Left colon (tissue), 2 donors: ENCODE measurements at places on chromosomes 5 and 9.

GRCh38 chr5:62977661-62978060 is 399.0 kb downstream of the LRRC70 start:
- no peak for DNase-seq

DNA sequence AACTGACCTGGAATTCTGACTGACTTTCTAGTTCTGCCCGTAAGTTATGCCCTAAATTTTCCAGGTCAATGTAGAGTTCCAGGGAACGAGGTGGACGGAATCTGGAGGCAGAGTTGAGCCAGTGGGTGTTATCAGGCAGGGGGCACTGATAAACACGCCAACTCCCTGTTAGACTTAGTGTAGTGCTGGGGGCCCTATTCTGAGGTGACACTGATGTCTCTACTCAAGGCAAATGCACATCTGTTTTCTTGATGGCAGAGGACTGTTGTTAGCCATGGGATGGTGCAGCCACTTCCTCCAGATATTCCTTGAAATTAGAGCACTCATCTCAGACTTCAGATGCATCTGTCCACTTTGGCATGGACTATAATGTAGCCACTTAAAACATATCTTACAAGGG is 83.5 kb downstream of the C9orf152 start:
- no peak for DNase-seq

- DNase-seq: no peak
These were observed 9.6 kb downstream of the TLE4 start for GRCh38 chr9:79581388-79581787.

- DNase-seq: no peak
These were observed 184.5 kb downstream of the RGS3 start for GRCh38 chr9:113648048-113648447.

- DNase-seq: no peak
These were observed 64.4 kb downstream of the ARRDC3 start for GRCh38 chr5:91318724-91319123.

DNA sequence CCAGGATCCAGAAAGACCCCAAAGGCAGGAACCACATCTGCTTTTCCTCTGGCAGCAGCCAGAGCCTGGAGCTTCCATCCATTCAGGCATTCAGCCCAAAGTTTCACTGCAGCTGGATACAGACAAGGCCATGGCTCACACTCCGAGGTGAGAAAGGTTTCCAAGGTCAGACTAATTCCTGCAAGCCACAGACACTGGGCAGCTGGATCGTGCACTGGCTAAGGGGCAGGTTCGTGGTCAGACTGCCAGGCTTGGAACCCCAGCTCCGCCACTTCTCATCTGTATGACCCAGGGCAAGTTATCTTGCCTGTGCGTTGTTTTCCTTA is 36.9 kb downstream of the SPOCK1 start:
- DNase-seq: no peak

DNA sequence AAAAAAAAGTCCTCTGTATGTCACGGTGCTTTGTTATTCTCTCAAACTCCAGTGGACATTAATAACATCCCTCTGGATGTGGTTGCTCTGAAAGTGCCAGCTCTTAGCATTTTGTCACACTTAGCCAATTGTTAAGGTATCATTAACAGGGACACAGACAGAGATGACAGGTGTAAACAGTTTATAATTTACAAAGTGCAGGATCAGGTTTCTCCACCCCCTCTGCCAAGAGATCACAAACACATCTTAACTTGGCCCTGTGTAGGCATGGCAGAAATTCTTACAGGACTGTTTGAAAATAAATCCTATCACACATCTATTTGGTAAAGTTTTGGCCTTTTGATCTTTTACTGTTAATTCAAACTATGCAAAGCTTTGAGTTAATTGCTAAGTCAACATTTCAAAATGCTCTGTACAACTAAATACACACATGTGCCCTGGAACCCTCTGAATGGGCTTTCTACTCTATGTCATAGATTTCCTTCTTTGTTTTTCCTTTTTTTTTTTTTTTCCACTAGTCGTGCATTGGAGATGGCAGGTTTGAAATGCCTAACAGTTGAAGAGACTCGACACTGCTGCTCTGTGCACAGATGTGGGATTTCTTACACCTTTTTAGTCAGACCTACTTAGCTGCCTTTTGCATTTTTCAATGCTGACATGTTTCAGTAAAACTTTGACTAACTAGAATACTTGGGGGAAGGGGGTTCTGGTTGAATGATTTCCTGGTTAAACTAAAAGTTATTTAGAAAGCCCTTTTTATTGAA is 41.7 kb downstream of the SEMA6A start:
- no peak for DNase-seq

GRCh38 chr5:61949054-61949678 is 356.8 kb upstream of the KIF2A start:
- no peak for DNase-seq

DNA sequence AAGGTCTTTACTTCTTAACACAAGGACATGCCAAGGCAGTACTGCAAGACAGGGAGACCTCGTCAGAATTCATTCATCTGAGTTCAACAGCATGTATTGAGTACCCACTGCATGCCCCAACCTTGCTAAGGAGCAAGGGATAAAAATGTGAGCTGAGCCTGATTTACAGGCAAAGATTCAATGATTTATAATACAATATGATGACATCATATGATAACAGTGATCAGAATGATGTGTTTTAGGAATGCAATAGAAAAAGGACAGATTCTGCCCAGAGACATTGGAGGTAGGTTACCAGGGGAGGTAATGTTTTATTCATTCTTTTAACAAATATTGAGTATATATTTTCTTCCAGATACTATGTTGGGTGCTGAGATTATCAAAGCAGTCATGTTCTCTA is 406.6 kb downstream of the ARHGEF28 start:
- no peak for DNase-seq

- no peak for DNase-seq
These were observed 294.1 kb upstream of the SMC2 start for GRCh38 chr9:103799959-103800358.

- no peak for DNase-seq
These were observed 23.5 kb downstream of the ODF2 start for GRCh38 chr9:128479262-128479661.

GRCh38 chr5:151231359-151231758 is 7.5 kb upstream of the CCDC69 start:
- no peak for DNase-seq

GRCh38 chr5:83701886-83702285 is 18.8 kb downstream of the HAPLN1 start:
- no peak for DNase-seq

GRCh38 chr9:104494808-104495207 is 9.3 kb upstream of the OR13F1 start:
- no peak for DNase-seq

- no peak for DNase-seq
These were observed 32.4 kb downstream of the TLE1 start for GRCh38 chr9:81656871-81657337.

DNA sequence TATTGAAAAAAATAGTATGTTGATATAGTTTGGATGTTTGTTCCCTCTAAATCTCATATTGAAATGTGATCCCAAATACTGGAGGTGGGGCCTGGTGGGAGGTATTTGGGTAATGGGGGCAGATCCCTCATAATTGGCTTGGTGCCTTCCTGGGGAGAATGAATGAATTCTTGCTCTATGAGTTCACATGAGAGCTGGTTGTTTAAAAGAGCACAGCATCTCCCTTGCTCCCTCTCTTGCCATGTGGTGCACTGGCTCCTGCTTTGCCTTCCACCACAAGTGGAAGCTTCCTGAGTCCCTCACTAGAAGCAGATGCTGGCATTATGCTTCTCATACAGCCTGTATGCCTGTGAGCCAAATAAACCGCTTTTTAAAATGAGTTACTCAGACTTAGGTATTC is 154.8 kb downstream of the ADAMTS6 start:
- DNase-seq: no peak

DNA sequence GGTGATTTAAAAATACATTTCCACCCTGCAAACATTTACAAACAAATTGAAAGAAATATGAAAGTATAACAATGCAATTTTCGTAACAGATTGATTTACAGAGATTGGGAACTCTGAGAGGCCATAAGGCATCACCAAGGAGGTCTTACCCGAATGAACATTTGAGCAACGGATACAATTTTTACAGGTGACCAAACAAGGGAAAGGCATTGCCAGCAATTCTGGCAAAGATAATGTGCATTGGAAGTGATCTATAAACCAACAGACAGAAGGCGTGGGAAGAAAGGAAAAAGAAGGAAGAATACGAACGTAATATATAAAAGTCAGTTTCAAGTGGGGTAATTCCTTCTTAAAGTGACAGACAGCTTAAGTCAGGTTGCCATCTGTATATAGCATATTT is 295.9 kb downstream of the CDH12 start:
- DNase-seq: no peak

DNA sequence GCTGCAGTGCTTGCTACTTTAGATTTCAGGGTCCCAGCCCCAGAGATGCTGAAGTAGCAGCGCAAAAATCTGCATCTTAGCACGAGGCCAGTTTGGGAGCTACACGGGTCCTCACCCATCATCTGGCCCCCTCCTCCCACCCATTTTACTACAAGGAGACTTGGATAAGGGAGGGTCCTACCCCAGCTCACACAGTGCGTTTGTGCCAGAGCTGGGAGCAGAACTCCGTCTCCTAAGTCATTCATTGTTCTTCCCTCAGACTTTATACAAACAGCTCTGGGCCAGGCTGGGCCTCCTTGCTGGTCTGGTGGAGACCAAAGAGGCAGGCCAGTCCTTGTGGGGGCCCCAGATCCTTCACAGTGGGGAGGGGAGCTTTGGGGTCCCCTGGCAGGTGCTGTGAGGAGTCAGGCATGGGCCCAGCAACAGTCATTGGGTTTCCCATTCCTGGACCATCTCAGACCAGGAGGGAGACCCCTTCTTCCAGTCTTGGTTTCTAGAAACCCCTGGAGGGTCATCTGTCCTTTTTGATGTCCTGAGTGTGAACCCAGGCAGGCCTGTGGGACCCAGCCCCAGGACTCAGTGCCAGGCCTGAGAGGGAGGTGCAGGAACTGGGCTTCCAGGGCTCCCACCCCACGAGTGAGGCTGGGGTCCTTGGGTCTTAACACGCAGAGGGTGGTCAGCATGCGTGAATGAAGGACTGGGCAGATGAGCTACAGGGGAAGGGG is 2.3 kb upstream of the IL17B start:
- no peak for DNase-seq

- DNase-seq: no peak
These were observed 513.9 kb downstream of the CTNND2 start for GRCh38 chr5:11390291-11390767.

- DNase-seq: no peak
These were observed 23.1 kb downstream of the GAS1 start for GRCh38 chr9:86924206-86924605.

- DNase-seq: no peak
These were observed 102.0 kb downstream of the RFK start for GRCh38 chr9:76292246-76292645.

GRCh38 chr5:59034498-59035186 is 451.8 kb downstream of the RAB3C start:
- no peak for DNase-seq

- no peak for DNase-seq
These were observed 211.1 kb upstream of the ACTBL2 start for GRCh38 chr5:57693488-57694305.

- DNase-seq: no peak
These were observed 189.8 kb downstream of the SPOCK1 start for GRCh38 chr5:137309290-137309689.

GRCh38 chr5:159800131-159800840 is 116.0 kb upstream of the ADRA1B start:
- no peak for DNase-seq

DNA sequence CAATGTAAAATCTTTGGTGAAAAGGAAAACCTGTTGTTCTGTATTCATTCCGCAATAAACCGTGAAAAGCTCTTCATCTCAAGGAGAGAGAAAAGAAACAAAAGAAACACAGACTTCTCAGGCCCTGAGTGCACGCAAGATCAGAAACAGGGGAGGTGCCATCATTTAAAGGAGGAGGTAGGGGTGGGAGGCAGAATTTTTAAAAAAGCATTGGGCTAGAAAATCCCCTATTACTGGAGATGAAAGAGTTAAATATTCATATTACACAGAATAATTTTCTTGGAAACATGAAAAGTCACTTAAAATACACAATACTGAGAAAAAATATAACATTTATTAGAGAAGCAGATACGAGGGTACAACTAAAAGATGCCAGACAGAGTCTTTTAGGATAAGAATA is 56.3 kb downstream of the USP20 start:
- DNase-seq: no peak

DNA sequence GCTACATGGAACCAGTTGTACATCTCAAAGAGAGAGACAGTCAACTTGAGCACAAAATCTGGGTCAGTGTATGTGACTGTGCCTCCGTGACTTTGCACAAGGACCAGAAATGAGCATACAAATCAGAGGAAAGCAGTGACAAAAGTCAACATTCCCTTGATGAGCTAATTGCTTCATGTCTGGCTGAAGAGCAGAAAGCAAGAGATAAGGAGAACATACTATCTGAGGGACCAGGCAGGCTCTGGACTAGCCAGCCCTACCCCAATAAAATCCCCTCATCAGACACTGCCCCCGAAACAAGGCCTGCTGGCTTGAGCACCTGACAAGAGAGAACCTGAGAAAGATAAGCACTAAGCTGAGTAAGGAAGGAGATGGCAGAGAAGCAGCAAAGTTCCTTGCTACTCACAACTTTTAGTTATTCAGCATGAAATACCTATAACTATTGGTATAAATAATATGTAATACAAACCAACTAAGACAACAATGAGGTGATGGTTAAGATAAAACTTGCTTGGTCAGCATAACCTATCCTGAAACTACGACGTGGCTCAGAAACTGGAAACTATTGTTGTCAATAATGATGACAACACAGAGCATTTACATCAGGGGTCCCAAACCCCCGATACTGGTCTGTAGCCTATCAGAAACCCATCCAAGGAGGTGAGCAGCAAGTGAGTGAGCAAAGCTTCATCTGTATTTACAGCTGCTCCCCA is 9.5 kb downstream of the SIL1 start:
- no peak for DNase-seq

GRCh38 chr5:11851416-11851815 is 52.8 kb downstream of the CTNND2 start:
- DNase-seq: no peak

DNA sequence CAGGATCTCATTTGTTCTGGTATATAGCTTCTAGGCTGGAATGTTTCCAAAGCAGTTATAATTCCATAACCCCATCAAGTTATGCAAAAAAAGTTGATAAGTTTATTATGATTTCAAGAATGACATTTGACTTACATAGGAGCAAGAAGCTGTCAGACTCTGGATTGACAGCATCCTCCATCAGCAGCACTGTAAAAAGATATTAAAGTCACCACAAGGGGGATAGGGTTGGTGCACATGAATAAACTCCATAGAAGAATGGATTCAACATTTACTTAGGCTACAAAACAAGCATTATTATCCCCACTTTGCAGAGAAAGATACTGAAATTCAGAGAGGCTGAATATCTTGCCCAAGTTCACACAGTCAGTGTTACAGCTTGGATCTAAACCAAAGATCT is 208.9 kb upstream of the SLC30A5 start:
- no peak for DNase-seq
